ENCODE measurements at places on chromosomes 6 and 20.
A peak's percentile ranks its signal among the peaks of the same experiment; 100 is the strongest.

GRCh38 chr6:27154696-27155095 lies 92.8 kb upstream of the PRSS16 start:
- DNase-seq, result no peak

DNA sequence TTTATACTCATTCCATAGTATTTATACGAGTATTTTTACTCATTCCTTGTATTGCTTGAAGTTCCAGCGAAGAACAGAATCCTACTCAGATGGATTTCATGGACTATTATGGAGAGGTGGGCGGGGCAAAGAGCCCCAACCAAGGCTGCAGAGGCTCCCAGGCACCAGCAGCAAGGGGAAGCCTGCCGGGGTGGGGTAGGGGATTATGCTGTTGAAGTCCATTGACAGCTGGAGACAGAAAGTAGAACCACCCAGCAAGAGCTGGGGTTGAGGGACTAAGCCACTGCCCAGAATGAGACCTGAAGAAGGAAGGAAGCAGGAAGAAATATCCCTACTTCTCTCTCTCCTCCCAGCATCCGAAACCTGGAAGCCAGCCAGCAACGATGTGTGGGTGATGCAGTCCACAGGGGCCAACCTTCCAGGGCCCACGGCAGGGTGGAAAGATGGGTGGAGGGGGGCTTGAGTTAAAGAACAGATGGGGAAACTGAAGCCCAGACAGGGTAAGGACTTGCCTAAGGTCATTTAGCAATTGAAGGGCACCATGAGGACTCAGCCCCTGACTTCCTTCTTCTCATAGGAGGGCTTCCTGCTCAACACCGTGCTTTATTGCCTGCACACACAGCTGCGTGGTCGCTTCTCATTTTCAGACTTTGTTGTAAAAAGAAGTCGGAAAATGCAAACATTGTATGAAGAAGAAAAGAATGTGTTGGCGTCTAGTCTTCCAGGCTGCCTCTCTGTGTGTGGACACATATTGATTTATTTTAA lies 18.3 kb upstream of the GTSF1L start:
- DNase-seq, result no peak

- DNase-seq, result no peak
Observed at GRCh38 chr6:118656847-118657451, 5.6 kb upstream of the CEP85L start.

- no peak for DNase-seq
Observed at GRCh38 chr6:159110013-159110412, 59.2 kb upstream of the FNDC1 start.

DNA sequence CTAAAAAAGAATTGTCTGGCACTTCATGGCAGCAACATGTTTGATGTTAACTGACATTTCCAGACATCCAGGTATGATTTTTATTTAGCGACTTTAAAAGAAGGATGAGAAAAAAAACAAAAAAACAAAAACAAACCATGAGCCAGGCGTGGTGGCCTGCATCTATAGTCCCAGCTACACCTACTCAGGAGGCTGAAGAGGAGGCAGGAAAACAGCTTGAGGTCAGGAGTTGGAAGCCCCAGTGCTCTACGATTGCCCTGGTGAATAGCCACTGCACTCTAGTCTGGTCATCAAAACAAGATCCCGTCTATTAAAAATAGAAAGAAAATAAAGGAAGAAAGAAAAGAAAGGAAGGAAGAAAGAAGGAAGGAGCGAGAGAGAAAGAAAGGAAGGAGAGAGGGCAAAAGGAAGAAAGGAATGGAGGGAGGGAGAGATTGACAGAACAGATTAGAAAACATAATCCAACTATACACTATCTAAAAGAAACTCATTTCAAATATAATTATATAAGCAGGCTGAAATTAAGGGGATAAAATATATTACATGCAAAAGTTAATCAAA lies 141.6 kb downstream of the TRIM27 start:
- DNase-seq, result no peak

GRCh38 chr6:47836046-47836445 lies 54.2 kb downstream of the OPN5 start:
- no peak for DNase-seq

DNA sequence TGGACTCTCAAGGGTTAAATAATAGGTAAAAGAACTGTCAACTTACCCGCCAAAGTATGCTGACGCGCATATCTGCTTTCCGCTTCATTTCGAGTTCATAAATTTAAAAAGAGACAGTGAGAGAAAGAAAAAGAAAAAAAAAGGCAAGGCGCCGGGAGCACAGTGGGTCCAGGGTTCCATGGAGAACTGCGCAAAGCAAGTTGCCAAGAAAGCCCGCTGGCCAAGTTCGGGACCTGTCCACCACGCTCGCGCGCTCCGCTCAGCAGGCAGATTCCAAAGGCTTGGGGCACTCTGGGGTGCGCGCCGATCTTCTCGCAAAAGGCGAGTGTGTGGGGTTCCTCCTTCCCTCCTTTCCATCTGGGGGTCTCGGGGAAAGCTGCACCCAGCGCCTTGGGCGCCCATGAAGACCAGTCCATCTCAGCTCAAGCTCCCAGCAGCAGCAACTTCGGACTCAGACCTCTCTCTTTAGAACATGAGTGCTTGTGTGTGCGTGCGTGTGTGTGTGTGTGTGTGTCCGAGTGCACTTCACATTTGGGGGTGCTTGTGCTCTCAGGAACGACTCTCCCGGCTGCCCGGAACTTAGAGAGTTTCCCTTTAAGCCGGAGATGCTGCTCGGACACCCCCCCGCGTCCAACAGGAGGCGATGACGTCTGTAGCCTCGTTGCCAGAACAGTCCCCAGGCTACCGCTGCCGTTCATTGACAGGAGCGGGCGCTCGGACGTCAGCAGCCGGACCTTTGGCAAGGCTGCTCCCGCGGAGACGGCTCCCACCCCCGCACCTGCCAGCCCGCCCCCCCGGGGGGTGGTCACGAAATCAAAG lies 180.0 kb downstream of the TBXT start:
- DNase-seq, result no peak

GRCh38 chr20:41587956-41588355 lies 30.2 kb downstream of the CHD6 start:
- no peak for DNase-seq

- DNase-seq, result no peak
Observed at GRCh38 chr20:8066662-8067061, 47.1 kb upstream of the TMX4 start.

GRCh38 chr6:134675110-134676054 lies 274.5 kb downstream of the ALDH8A1 start:
- DNase-seq, result no peak

GRCh38 chr6:32188381-32189068 lies 1.5 kb downstream of the PBX2 start:
- DNase-seq, result no peak

GRCh38 chr6:79821859-79822258 lies 125.5 kb downstream of the ELOVL4 start:
- no peak for DNase-seq

- DNase-seq, result no peak
Observed at GRCh38 chr20:48056218-48056617, 270.9 kb upstream of the SULF2 start.

GRCh38 chr20:39632176-39632575 lies 670.0 kb downstream of the DHX35 start:
- no peak for DNase-seq

DNA sequence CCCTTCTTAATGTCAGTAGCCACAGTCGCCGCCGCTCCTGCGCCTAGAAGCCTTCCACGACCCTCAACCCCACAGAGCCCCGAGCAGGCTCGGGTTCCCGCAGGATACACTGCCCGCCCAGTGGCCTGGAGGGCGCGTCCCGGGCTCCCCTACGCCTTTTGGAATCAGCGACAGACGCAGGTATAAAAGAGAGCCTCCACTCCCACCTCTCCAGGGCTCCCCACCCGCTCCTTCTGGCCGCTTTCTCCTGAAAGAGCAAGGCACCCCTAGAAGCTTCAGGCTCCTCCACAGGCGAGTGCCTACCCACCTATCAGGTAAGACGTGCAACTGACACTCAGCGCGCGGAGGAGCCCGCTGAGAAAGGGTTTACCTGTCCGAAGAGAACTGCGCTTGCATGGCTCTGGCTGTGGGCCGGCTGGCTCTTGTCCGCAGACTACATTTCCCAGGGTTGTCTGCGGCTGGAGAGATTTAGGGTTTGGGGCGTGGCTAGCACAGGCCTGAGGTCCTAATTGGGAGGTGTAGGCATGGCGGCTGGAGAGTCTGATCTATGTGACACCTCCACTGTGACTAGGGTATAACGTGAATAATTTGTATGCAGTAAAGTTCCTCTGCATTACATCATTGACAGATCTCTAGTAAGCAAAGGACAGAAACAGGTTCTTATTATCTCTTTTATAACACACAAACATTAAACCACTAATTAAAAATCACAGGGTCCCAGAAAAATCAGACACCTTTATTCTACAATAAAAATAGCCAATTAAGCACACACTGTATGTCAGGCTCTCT lies 13.5 kb upstream of the ZNF391 start:
- peak; percentile 42 for DNase-seq

GRCh38 chr6:139135578-139136545 lies 982 bp downstream of the HECA start:
- peak; percentile 45 for DNase-seq

DNA sequence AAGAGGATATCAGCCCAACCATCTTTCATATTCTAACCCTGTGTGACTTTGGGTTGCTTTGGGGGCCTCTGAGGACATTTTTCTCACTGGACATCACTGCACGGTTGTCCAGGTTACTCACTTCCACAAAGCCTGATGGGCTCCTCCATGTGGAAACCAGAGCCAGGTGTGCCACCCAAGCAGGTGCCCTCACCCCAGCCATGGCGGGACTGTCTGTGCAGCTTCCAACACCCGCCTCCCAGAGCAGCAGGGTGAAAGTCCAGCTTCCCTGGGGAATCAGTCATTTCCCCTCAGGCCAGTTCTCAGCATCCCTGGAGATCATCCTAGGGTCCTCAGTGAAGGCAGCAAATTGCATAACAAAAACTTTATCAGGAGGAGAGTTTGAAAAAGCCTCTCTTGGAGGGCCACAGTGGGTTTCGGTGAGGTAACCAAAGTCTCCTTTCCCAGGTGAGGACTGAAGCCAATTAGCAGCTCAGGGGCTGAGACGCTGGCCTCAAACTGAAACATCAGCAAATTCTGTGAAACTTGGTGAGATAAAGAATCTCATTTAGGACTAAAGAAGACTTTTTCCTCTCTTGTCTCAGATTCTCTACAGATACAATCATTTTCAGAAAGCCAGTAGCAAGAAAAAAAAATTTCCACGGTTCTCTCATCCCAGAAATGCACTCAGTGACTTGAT lies 289.6 kb upstream of the CDH4 start:
- DNase-seq, result no peak

DNA sequence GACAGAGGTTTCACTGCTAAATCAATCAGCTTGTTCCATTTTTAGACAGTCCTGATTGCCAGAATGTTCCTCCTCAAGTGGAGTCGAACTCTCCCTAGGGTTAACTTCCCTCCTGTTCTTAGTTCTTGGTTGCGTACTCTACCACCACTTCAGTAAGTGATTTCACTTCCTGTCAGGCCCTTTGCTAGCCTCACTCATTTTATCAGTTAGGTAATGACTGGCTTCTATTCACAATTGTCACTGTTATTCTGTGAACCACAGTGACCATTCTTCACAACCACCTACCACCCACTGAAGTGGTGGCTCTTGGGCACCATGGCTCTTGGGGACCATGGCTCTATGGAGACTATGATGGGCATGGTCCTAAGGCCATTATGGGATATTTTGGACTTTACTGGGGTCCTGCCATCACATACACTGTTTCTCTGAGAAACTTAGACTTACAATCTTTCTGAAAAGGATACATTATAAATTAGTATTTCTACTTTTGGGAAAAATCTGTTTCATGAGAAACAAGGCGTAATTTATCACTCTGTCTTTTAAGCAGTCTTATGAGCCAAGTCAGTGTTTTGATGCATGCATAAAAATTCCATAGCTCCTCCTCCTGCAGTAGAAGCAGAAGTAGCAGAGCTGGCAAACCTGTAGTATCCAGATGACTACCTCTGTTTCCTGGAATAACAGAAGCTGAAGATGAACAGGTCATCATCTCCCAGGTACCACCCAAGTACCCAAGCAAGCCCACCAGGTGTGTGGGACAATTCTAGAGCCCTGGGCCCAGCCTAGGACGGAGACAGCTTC lies 66.3 kb downstream of the ATXN1 start:
- no peak for DNase-seq

DNA sequence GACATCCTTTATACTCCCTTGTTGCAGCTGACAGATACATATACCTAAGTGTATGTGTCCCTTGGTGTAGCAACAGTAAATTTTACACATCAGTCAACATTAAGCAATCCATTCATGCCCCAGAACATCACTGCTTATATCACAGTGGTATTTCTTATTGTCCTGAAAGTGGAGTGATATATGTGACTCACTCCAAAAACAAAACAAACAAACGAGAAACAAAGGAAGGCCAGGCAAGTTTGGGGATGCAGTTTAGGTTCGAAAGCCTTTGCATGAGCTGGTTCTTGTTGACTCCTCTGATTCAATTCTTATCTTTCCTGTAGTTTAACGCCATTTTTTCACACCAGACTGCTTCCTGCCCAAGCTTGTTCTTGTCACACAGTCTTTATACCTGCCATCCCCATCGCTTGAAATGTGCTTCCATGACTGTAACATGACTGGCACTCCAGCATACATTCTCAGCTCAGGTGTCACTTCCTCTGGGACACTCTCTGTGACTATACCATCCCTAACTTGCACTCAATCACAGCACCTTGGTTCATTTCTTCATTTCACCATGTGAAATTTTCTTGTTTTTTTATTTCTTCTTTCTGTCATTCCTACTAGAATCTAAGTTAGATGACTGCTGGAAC lies 125.0 kb upstream of the TSHZ2 start:
- DNase-seq, result no peak

GRCh38 chr6:168107191-168107983 lies 28.4 kb upstream of the FRMD1 start:
- no peak for DNase-seq

DNA sequence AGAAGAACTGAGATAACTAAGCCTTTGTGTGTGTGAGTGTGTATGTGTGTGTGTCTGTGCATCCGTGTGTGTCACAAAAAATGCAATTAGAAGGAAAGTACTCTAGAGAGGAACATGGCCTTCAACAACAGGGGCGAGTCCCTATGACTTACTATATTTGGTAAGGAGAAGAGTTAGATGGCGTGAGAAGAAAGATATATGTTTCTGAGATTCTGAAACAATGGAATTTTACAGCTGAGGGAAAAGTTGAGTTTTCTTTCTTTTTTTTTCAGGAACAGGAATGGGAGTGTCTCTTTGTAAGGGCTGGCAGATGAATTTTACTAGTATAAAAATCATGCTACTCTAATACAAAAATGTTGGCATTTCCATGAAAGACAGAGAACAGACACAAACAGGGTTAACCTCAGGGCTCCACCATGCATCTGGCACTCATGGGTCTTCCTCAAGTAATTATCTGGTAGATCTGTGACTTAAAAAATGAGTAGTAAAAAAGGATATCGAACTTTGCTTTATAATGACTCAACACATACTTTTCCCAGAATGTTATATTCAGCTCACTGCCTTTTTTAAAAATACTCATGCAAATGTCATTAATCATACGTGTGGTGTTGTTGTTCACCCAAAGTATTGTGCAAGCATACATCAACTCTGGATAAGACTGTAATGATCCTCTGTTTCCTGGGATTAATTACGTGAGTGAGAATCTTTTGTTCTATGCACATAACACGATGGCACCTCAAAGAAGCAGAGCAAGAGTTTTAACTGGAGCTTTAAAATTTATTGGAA lies 12.8 kb upstream of the SASH1 start:
- DNase-seq, result no peak
